ENCODE measurements at places on chromosomes 7 and 10. TPM values are rescaled to one million over a fixed set of nuclear protein-coding genes. Genes with fewer than 3 reads are reported as not detected.

RET gene
- 0.17 TPM for total RNA-seq

OPTN gene
- total RNA-seq: 27.2 TPM

TRPV6 gene
- not detected for total RNA-seq

UCN3 gene
- total RNA-seq: not detected

APBB1IP gene
- not detected for total RNA-seq

CCL26 gene
- total RNA-seq: 1.7 TPM

MACROH2A2 gene
- 20.8 TPM for total RNA-seq
